ENCODE measurements at places on chromosomes 16 and 17.

DNA sequence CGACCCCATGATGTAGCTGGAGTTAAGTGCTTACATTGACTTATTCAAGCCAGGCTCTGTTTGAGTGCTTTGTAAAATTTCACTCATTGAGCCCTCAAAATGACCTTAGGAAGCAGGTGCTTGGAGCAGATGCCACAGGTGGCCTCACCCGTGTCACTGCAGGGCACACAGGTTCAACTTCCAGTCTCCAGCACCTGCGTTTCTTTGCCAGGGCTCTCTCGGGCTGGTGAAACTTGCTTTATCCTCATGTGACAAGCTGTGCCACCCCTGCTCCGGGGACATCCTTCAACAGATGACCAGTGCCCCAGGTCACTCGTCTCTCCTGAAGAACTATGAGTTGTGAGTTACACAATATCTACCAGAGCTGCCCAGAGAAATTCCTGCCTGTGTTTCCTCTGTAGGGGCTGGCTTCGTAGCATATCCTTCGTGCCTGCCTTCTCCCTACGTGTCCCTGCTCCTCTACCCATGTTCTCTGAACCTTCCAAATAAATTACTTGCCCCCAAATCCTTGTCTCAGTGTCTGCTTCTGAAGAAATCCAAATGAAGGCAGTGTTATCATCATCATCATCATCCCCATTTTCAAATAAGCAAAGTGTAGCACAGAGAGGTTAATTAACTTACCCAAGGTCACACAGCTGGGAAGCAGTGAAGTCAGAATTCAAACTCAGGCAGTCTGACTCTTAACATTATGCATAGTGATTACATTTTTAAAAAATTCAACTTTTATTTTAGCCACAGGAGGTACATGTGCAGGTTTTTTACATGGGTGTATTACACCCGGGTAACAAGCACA lies 352.5 kb downstream of the NPIPA8 start:
- no peak for DNase-seq

DNA sequence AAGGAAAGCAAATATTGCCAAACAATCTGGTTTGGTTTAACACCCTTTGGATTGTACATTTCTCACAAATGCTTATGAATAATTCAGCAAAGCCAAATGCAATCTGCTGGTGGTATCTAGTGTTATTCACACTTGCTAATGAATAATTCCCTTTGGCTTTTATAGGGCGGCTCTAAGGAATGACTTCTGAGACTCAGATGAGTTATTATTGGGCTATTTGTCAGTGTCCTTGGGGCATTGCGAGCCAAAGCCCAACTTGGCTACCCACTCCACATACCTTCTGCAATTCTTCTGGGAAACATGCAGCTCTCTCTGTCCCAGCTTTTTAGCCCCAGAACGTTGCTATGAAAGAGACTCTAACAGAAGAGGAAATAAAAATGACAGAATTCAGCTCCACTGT lies 41.1 kb downstream of the FTO start:
- peak; percentile 27 for DNase-seq

DNA sequence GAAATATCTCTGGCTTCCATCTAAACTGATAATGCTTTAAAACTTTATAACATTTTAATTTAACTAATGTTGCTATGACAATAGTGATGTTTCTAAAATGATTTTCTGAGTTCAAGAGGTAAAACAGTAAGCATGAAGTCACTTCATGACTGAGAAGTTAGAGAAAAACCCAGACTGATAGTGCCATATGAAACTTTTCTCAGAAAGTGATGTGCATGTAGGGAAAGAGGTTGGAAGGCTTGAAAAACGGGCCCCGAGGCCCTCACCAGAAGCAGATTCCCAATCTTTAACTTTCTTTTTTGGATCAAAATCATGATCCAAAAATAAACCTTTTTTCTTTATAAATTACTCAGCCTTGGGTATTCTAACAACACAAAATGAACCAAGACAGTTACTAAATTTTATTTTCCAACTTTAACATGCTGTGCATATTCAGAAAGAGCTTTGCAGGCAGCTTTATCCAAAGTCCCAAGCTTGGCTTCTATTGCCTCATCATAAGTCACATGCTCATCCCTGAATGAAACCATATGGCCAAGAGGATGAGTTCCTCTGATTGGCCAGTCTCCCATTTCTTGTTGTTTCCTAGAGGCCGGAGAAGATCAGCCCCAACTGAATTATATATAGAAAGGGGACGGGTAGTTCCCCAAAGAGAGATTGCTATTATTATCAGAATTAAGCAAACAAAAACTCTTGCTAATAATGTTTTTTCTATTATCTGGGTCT lies 357.6 kb upstream of the SALL1 start:
- DNase-seq, result no peak

DNA sequence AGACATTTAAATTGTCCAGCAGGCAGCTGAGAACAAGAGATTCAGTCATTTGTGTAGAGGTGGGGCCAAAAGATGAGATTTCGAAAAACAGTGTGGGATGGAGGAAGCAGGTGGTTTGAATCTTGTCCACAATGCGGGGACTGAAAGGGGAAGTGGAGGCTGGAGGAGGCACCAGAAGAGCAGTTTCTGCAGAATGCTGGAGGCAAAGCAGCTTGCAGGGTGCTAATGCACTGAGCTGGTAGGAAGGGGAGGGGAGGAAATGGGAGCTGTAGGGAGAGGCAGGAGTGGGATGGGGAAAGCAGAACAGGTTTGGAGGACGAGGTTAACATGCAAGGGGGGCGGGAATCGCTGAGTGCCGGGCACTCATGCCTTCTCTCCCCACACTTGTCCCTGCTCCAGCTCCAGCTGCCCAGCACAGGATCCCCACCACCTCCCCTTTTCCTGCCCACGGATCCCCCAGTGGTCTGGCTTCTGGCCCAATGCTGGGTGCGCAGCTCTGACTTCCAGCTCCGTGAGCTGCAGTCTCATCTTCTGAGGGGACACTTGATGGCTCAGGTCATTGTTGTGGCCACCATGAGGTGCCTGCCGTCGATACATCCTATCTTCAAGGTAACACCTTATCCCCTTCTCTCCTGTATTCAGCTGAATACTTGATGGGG lies 9.4 kb downstream of the C17orf100 start:
- no peak for DNase-seq

DNA sequence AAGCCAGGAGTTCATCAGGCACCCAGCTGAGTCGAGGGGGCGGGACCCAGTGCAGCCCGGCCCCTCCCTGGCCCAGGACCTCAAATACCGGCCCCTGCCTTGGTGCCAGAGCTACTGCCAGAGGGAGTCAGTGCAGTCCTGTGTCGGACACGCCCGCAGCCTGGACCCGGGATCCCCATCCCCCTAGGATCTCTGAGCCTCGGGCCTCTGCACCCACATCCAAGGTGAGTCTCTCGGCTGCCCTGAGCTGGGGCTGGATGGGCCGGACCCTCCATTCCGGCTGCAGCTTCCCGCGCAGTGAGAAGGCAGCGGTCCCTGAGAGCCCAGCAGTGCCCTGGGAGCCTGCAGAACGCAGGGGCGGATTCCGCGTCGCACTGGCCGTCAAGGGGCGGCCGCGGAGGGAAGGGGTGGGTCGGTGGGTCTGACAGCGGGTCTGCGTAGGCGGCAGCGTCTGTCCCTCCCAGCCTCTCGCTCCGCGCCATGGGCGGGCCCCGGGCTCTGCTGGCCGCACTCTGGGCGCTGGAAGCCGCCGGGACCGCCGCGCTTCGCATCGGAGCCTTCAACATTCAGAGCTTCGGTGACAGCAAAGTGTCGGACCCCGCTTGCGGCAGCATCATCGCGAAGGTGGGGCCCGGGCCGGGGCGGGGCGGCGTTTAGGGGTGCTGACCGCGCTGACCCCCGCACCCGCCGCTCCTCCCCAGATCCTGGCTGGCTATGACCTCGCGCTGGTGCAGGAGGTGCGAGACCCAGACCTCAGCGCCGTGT lies at the start of gene DNASE1L2:
TSS of gene DNASE1L2 (plus strand) at position 108 of the 765 bp plus-strand sequence. CDS start at position 481, 373 bp downstream.
- no peak for DNase-seq

- no peak for DNase-seq
Measured at GRCh38 chr17:18218756-18219415, 6.5 kb upstream of the LLGL1 start.

GRCh38 chr17:42067371-42068091 lies 17.1 kb upstream of the C17orf113 start:
- DNase-seq, result no peak

GRCh38 chr17:9332132-9332494 lies 243.5 kb downstream of the STX8 start:
- DNase-seq, result no peak

DNA sequence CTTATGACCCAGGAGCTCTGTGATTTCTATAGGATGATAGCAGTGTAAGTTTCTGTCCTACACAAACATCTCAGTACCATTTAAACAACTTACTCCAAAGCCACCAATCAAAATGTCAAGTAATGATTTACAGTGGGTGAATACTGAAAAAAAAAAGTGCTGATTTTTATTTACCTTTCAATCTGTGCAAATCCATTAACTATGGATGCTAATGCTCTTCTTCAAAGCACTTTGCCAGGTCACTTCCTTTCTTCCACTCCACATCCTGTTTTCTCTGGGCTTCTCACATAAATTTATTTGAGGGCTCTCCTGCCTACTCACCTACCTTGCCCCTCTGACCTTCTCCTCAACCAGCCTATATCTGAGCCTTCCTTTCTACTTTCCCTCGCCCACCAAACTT lies 101.6 kb downstream of the SKAP1 start:
- DNase-seq, result no peak

DNA sequence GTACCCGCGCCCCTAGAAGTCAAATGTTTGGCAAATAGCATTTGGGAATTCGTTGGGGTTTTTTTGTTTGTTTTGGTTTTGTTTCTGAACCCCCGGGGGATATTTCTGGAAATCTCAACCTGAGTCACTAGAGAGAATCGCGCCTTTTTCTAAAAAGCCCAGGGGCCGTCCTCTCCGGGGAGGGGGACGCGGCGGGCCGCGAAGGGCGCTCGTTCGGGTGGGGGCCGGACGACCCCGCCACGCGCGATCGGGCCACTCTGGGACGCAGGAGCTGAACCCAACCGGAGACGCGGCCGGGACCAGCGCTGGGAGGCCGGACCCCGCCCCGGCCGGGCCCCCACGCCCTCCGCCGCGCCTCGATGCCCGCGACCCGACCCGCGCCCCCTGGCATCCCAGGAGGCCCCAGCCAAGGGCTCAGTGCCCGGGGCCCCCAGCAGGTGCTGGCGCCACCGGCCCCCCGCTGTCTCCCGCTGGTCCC lies 302 bp downstream of the LITAF start:
- no peak for DNase-seq

GRCh38 chr17:47604598-47604927 lies 45.2 kb upstream of the KPNB1 start:
- no peak for DNase-seq

DNA sequence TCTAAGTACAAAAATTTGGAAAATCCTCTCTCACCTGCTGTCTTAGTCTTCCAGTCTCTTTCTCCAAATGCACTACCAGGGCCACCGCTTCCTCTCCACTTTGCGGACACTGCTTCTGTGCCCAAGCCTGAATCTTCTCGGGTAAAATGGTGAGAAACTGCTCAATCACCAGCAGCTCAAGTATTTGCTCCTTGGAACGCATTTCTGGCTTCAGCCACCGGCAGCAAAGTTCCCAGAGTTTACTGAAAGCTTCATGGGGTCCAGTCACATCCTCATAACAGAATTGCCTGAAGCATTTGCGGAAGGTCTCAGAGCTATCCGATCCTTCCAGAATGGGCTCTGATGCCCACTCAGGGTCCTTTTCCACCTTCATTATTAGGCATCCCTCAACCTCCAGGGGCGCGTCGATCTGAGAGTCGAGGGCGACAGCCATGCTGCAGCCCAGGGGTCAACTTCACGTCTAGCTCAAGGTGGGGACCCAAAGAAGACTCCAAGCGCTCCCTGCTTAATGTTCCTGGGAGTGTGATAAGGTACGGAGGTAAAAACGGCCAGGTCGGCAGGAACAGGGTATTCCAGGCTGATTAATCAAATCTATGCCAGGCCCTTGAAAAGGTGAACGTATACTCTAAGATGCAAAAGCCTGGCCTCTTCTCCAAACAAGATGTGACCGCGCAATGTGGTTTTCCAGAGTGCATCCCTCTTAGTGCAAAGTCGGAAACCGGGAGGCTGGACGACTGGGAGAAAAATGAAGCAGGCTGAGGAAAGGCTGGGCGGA lies 763 bp downstream of the ZKSCAN2 start:
- DNase-seq, result no peak

- DNase-seq, result no peak
Measured at GRCh38 chr16:70684146-70685060, 1.4 kb downstream of the MTSS2 start.

- no peak for DNase-seq
Measured at GRCh38 chr16:72922714-72923113, 125.2 kb downstream of the ZFHX3 start.

DNA sequence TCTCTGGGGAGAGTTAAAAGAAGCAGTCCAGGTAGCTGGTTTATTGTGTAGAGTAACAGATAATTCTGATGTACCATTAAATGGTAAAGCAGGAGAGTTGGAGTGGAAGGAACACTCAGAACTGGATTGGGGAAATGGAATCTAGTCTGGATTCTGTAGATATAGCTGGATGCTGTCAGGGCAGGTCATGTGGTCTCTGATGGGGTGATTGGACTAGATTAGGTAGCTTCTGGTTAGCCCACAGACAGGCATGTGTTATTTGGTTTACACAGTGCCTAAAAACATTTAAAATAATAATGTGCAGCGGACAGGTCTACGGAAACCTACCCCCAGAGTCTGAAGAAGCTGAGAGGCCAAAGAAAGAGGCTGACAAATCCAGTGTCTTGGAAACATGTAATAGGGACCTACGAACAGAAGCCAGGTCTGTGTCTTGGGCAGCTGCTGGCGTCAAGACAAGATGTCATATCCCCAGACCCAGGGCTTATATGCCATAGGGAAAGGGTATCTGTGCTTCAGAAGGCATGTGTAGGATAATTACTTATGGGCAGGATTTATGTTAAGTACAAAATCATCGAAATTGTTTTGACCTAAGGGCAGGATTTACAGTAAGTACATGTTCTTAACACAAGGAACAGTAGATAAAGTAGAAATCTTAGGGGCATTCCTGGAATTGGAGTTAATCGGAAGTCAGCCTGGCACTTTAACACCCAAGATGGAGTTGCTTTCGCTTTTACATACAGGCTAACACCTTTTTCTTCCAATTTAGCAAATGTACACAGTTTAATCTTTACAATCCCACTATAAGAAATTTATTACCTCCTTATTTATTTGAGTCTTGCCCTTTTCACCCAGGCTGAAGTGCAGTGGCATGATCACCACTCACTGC lies 12.4 kb downstream of the LUC7L3 start:
- DNase-seq, result no peak

- DNase-seq, result no peak
Measured at GRCh38 chr17:65389426-65389825, 172.0 kb downstream of the AXIN2 start.

- no peak for DNase-seq
Measured at GRCh38 chr16:50297301-50298074, 31.1 kb downstream of the ADCY7 start.

GRCh38 chr17:8846768-8847211 lies 20.7 kb downstream of the PIK3R6 start:
- DNase-seq, result peak; percentile 12
